Effector CD8-positive, alpha-beta T cell (primary cell): ENCODE measurements at places on chromosomes 6 and 20.

- no peak for DNase-seq
These were observed 317.3 kb downstream of the DOK5 start for GRCh38 chr20:54792688-54793087.

DNA sequence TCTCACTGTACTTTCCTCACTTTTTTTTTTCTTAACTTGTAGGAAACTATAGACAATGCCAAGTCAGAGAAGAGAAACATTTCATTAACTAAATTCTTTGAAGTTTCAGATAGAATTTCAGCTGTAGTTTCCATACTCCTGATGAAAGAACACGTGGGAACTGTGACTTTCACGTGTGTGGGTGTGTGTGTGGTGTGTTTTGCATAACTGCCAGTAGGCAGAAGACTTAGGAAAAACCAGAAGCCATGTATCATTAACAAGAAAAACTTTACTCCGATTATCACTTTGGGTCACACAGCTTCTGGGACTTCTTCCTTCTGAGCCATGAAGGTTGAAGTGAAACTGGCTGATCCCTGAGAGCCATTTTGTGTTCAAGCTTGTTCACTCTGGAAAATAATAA, 483.3 kb downstream of the TFAP2B start:
- no peak for DNase-seq

GRCh38 chr20:3461211-3461771, 9.5 kb upstream of the ATRN start:
- no peak for DNase-seq

DNA sequence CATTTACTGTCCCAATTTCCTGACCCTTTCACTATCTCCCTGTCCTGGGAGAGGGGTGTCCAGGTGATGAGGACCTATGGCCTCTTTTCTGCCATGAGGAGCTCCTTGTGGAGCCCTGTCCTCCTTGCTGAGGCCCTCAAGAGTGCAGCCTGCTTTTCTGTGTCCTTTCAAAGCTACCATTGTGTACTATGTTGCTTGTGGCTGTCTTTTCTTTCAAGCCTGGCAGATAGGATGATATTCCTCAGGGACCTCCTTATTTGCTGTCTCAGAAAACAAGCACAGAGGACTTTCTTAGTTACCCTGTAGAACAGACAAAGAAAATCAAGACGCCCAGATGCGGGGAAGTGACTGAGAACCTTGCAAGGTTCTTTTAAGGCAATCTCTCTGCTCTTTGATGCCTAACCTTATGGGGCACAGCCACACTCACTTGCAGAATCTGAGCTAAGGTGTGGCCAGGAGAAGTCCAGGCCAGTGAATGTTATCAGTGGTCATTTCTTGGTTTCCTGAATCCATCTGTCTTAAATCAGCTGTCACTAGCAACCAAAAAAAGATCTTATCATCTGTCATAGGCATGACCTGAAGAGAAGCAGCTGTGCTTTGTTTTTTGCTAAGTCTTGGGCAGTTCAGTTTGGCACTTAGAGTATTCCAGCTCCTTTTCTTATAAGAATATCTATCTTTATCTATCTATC, 17.2 kb downstream of the CARMIL1 start:
- DNase-seq, result no peak

DNA sequence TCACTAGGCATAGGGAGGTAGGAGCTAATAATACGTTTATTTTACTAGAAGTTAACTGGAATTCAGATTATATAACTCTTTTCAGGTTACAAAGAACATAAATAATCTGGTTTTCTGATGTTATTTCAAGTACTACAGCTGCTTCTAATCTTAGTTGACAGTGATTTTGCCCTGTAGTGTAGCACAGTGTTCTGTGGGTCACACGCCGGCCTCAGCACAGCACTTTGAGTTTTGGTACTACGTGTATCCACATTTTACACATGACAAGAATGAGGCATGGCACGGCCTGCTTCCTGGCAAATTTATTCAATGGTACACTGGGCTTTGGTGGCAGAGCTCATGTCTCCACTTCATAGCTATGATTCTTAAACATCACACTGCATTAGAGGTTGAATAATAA, 1.1 kb downstream of the HFE start:
- DNase-seq, result no peak

GRCh38 chr6:161029195-161029809, 37.7 kb downstream of the MAP3K4 start:
- DNase-seq, result no peak

DNA sequence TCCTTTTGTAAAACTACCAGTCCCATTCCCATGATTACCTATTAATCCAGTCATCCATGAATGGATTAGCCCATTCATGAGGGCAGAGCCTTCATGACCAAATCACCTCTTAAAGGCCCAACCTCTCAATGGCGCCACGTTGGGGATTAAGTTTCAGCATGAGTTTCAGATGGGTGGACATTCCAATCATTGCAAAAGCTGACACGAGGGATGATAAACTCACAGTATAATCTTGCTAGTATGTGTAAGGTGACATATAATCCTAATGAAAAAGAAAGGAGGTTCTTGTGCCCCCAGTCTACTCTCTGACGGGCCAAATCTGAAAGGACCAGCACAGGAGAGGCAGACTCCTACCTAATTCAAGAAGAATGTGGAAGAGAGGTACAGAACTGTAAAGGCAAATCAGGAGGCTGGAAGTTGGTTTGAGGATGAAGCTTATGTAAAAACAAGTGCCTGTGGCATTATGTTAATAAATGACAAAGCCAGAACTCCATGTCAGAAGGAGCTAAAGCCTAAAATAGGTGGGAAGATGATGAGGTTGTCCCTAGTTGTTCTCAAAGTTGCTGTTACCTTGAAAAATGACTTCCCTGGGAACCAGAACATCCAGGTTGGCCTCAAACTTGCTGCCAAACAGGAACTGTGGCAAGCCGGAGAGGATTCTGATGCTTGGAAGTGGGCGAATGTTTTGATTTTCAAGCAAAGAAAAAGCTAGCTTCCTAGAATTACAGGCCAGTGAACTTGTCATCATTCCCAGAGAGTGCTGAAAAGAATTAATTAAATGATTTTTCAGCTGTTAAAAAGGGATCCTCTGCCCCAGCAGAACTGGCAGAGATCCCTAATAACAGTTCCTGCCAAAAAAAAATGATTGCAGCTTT, 106.5 kb upstream of the TIAM2 start:
- no peak for DNase-seq

DNA sequence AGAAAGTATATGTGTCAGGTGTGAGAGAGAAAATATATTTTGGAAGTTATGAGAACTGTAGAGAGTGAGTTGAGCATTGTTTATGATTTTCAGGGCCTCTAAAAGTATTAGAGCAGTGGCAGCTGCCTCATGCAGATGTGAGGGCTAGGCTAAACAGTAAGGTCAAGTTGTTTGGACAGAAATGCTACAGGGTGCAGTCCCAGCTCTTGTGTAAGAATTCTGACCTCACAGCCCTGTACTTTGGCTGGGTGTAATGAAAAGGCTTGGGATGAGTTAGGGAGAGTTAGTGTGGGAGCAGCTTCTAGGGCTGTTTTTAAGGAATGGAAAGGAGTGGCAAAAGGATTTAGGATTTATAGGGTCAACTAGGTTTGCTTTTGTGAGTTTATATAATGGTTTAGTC, 764.8 kb upstream of the ADGRB3 start:
- no peak for DNase-seq

- no peak for DNase-seq
These were observed 216.8 kb upstream of the DTNBP1 start for GRCh38 chr6:15879371-15880261.

GRCh38 chr20:50195524-50196120, 5.0 kb downstream of the CEBPB start:
- no peak for DNase-seq

DNA sequence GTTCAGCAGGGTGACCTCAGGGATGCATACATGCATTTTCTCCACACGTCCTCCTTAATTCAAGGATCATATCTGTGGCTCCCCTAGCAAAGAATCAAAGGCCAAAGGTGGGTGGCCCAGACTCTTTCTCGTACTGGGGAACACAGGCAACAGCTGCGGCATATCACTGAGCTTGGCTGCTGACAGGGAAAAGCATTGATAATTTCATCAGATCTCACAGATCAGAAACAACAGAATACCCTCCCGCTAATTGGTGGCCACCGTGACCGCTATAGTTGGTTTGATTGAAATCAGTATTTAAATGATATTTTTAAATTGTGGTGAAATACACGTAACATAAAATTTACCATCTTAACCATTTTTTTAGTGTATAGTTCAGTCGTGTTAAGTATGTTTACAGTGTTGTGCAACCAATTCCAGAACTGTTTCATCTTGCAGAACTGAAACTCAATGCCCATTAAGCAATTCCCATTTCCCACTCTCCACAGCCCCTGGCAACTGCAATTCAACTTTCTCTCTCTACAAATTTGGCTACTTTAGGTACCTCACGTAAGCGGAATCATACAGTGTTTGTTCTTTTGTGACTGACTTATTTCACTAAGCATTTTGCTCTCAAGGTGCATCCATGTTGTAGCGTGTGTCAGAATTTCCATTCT, 74.7 kb upstream of the TMEM170B start:
- no peak for DNase-seq

DNA sequence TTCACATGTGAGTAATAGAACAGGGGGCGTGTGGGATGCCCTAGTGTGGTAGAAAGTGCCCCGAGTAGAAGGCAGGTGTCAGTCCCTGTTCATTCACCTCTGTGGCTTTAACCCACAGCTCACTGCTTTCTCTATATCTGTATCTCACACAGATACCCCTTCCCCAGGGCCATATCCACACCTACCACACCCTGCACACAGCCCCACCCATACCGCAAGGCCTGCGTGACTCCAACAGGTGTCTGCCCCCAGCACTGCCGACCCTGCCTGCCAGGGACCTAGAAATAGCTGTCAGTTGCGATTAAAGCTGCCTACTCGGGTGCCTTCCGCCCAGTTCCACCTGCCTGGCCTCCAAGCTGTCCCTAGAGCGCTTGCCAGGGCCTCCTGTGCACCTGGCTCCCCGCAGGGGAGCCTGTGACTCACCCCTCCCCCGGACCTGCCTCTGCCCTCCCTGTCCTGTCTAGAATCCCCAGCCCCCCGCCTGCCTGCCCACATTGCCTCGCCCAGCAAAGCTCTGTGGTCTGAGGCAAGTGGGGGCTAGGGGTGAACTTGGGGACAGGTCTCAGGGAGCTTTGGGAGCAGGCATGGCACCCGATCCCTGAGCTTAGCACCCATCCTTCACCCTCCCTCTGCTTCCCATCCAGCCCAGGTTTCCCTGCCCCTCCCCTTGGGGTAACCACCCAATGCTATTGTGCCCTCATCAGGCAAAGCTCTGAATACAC, 38.3 kb upstream of the ID1 start:
- DNase-seq, result no peak

DNA sequence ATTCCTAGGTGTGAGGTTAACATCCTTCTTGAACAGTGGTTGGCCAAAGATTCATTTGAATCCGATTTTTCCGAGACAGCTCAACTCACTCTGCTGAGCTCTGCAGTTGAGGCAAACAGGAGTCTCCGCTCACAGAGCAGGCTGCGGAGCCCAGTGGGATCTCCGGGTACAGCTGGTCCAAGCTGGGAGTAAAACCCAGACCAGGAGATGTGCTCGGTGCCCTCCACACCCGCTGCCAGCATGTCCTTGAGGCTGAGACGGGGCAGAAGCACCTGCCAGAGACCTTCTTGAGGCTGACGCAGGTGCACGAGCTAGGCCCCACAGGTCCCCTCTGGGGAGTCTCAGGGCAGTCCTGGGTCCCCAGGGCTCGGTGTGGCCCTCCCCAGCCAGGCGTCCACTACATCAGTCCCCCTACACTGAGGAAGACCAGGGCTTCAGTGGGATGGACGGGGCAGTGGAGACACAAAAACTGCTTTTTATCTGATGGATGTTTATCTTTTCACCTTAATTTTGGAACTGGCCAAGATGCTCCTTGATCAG, 119.0 kb downstream of the AGPAT4 start:
- DNase-seq, result no peak

- DNase-seq, result no peak
These were observed 185.4 kb downstream of the TRIM27 start for GRCh38 chr6:28738396-28738765.

- no peak for DNase-seq
These were observed 25.1 kb downstream of the PXDC1 start for GRCh38 chr6:3726421-3726820.

DNA sequence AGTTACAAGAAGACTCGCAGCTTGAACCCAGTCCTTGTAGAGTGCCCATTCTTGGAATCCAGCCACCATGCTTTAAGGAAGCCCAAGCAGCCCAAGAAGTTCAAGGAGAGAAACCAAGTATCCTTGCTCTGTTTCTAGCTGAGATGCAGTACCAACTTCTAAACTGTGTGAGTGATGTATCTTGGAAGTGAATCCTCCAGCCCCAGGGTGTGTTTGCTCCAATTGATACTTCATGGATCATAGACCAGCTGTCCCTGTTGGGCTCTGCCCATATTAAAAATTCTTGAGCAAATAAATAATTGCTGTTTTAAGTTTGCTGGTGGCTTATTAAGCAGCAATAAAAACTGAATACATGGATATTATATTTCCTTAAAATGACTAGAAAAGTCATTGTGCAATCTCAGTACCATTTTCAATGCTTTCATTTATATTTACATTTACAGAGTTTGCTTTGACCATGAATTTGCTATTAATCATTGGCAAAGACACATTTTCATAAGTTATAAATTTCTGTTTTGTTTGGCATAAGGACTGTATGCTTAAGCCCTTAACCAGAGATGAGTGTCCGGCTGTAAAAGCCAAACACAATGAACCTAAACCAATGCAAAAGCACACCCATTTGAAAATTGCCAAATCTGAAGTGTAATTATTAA, 9.2 kb downstream of the SPTLC3 start:
- DNase-seq, result no peak

GRCh38 chr6:25224242-25224641, 54.9 kb upstream of the CARMIL1 start:
- no peak for DNase-seq

- DNase-seq, result no peak
These were observed 7.3 kb upstream of the SMIM8 start for GRCh38 chr6:87315071-87315470.

- DNase-seq, result no peak
These were observed 7.3 kb downstream of the ADA start for GRCh38 chr20:44644230-44644617.

GRCh38 chr20:2692036-2692885, at the start of gene EBF4:
Gene EBF4 (plus strand): TSS chr20:2692780. CDS start chr20:2693646, 866 bp downstream.
- no peak for DNase-seq

- no peak for DNase-seq
These were observed 37.5 kb downstream of the MAK start for GRCh38 chr6:10800810-10801209.

GRCh38 chr6:144659202-144660182, 374.4 kb downstream of the UTRN start:
- no peak for DNase-seq

DNA sequence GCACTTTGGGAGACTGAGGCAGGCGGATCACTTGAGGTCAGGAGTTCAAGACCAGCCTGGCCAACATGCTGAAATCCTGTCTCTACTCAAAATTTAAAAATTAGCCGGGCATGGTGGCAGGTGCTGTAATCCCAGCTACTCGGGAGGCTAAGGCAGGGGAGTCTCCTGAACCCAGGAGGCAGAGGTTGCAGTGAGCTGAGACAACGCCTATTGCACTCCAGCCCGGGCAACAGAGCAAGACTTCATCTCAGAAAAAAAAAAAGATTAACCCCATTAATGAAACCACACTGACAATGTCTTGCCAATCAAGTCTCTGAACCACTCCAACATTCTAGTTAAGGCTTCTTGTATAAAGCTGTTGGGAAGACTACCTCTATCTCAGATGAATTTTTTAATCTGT, 4.0 kb downstream of the PREP start:
- DNase-seq, result no peak
